ENCODE measurements at places on chromosomes 5 and 9.

GRCh38 chr9:133103183-133103986 lies 17.7 kb downstream of the RALGDS start:
- peak; percentile 34 for DNase-seq

DNA sequence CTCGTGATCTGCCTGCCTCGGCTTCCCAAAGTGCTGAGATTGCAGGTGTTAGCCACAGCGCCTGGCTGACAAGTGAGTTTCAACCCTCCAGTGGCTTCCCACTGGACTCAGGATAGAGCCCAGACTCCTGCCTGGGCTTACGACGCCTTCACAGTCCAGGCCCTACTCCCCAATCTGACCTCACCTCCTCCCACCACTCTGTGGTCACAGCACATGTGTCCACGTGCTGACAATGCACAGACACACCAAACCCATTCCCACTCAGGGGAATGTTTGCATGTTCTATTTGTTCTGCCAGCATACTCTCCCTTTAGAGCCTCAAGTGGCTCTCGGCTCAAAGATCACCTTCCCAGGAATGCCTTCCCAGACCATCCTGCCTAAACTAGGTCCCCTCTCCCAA lies 31.1 kb upstream of the TRIM14 start:
- DNase-seq: no peak

GRCh38 chr5:107365320-107366109 lies 305.2 kb downstream of the EFNA5 start:
- no peak for DNase-seq

DNA sequence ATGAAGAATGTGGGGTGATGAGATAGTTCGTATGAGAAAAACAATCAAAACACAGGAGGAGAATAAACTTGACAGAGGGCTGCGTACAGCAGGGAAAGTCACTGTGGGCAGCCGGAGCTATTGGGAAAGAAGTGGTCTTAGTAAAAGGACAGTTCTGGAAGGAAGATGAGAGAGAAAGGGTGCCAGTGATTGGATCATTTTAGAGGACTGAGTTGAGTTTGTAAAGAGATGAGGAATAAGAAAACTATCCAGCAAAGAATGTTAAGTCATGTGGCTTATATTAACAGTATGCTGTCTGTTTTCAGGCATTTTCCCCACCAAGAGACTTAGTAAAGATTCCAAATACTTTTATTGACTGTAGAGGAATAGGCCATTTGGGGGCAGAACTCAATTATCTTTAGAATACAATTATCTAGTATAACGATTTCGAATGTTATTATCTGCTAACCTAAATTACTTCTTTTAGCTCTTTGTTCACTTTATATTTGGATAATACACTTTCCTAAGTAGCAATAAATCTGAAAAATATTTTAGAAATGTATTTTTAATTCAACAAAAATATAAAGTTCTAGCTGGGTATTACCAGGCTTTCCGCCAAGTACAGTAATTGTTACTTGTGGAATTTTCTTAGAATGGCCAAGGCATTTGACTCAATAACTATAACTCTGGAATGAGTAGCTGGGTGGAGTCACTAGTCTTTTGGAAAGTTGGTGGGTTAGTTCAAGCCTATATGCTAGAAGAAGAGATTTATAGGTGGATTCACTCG lies 15.5 kb upstream of the LOX start:
- DNase-seq: no peak

DNA sequence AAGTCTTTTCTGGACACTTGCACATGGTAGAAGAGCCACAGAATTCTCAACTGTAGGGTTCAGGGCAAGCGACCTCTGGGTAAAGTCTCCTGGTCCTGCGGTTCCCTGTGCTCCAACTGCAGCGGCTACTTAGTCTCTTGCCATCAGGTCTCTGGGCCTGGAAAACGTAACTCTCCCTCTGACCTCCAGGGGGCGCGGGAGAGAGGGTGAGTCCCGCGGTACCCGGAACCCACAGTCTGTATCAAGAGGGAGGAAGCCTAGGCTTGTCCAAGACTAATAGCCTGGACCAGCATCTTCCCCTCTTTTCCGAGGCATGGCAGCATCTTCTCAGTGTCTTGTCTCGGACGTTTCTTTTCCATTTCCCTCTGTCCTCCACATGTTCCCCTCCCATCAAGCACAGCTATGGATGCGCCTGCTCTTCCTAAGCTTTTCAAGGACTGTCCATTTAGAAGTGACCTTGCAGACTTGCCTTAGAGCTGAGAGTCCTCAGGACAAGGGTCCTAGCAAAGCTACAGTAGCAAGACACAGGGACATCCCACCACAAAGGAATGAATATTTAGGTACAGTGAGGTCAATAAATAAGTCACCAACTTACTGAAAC lies 59.3 kb downstream of the FSTL4 start:
- no peak for DNase-seq

- no peak for DNase-seq
Observed at GRCh38 chr5:66353186-66353585, 209.1 kb downstream of the SREK1 start.

DNA sequence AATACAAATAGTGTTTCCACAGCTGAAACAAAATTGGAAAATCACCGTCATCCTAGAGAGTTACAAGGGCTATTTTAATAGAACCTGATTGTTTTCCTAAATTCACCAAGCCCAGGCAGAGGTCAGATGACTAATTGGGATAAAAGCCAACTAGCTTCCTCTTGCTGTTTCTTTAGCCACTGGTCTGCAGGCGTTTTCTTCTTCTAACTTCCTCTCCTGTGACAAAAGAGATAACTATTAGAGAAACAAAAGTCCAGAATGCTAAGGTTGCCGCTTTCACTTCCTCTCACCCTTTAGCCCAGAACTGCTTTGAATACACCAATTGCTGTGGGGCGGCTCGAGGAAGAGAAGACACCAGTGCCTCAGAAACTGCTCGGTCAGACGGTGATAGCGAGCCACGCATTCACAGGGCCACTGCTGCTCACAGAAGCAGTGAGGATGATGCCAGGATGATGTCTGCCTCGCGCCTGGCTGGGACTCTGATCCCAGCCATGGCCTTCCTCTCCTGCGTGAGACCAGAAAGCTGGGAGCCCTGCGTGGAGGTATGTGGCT lies at the start of gene TLR4:
TLR4 (plus strand) TSS at position 380 of the 552 bp plus-strand sequence; CDS start at position 450, 70 bp downstream.
- DNase-seq: no peak

GRCh38 chr5:17157916-17158529 lies 59.4 kb upstream of the BASP1 start:
- DNase-seq: no peak

DNA sequence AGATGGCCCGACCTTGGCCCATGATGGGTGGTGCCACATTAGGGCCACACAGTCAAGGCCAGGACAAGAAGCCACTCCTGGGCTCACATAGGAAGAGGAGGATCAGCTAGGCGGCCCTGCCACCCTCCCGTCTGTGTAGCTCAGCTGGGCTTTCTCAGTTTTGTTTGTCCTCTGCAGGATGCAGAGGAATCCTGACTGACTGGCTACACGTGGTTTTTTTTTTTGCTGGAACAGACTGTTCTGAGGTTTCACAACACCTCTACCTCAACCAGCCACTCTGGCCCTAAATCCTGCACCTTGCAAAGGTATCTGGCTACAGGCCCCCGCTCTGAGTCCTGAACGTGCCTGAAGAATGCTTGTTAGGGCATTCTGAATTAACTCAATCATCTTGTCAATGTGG lies 88.3 kb upstream of the MSX2 start:
- DNase-seq: no peak

DNA sequence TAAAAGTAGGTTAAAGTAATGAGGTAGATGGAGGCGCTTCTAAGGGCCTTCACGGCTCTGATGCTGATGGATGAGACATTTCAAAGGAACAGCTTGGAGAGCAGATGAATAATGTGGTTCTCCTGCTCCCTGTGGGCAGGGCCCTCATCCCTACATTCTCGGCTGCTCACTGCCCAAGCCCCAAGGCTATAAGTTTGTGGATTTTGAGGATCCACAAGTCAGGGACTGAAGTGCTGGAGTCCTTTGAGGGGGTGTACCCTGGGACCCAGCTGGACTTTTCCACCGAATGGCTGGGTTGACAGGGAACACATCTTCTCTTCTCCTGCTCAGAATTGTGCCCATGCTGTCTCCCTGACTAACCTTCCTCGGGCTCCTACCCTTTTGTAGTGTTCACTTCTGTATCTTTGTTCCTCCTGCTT lies 21.4 kb upstream of the CXCL14 start:
- no peak for DNase-seq

GRCh38 chr9:2494562-2494961 lies 127.0 kb upstream of the VLDLR start:
- no peak for DNase-seq

DNA sequence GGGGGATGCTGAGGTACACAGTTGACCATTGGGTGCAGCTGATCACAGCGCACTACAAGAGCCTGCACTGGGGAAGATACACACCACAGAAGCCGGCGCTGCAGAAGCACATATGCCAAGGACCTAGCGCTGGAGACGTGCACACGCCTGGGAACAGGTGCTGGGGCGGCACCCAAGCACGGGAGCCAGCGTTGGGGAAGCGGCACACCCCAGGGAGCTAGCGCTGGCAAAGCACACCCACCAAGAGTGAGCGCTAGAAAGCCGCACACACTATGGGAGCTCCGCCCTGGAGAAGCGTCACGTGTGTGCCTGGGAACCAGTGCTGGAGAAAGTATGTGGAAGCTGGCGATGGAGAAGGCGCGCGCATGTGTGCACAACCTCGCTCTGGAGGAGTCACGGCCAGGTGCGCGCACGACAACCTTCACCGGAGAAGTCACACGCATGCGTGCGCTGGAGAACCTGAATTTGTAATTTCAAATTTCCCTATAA lies 4.5 kb downstream of the FANCC start:
- no peak for DNase-seq

GRCh38 chr5:77892061-77893010 lies 116.2 kb upstream of the TBCA start:
- DNase-seq: no peak

DNA sequence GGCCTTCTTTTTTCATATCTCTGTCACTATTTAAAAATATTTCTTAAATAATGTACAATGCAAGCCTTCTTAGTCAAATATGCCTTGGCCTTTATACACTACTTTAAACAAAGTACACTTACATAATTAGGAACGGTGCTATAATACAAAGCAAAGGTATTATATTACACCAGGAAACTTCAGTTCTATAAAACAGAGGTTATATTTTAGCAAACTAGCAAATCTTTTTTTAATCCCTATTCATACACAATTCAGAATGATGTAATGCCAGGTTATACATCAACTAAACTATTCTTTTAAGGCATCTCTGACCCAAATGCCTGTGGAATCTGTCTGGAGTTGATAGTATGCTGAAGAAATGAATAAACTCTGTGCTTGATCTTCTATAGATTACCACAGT lies 10.7 kb upstream of the LURAP1L start:
- DNase-seq: no peak

GRCh38 chr5:150181027-150181426 lies 8.8 kb upstream of the SLC6A7 start:
- no peak for DNase-seq

DNA sequence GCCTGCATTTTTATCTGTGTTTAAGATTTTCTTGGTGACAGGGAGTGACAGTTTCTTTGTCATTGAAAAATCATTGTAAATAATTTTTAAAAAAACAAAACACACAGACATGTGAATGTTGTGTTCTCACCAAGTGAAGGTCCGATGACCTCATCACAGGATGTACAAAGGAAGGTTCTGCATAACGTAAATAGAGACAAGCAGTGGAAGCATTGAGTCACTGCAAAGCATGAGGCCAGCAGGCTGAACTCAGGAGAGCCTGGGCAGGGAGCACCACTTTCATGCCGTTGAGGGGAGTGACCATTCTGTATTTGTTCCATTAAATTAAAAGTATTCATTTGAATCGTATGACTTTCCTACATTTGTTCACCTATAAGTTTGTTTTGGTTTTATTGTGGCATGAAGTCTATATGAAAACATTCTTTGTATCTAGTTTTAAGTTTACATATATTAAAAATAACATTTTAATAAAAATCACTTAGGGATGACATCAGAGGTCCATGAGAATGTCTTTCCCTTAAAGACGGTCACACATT lies 70.4 kb upstream of the TLE1 start:
- no peak for DNase-seq

DNA sequence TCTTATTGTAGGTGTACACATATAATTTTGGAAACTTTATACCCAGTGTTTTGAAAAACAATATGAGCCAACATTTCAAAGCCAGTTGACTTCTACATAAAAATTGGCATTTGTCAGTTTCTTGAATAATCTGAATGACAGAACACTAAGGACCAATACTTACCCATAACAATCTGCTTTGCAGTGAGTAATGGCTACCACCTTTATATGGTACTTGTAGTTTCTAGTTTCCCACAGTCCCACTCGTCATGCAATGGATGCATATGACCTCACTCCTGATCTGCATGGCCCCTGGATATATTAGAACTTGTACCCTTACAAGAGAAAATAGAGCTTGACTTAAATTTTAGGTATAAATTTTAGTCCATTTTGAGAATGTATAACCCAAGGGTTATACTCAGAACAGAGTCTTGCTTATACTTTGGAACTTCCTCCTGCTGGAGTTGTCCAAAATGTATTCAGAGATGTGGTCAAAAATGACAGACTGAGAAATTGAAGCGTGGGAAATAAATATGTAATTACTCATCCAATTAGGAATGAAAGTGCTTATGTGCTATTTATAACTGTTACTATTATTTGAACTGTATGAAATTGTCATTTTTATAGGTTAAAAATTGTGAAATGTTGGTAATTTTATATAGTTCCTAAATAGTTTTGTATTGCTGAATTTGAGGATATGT lies 19.5 kb downstream of the XRCC4 start:
- no peak for DNase-seq

GRCh38 chr5:75951158-75951557 lies 132.0 kb upstream of the SV2C start:
- DNase-seq: no peak

DNA sequence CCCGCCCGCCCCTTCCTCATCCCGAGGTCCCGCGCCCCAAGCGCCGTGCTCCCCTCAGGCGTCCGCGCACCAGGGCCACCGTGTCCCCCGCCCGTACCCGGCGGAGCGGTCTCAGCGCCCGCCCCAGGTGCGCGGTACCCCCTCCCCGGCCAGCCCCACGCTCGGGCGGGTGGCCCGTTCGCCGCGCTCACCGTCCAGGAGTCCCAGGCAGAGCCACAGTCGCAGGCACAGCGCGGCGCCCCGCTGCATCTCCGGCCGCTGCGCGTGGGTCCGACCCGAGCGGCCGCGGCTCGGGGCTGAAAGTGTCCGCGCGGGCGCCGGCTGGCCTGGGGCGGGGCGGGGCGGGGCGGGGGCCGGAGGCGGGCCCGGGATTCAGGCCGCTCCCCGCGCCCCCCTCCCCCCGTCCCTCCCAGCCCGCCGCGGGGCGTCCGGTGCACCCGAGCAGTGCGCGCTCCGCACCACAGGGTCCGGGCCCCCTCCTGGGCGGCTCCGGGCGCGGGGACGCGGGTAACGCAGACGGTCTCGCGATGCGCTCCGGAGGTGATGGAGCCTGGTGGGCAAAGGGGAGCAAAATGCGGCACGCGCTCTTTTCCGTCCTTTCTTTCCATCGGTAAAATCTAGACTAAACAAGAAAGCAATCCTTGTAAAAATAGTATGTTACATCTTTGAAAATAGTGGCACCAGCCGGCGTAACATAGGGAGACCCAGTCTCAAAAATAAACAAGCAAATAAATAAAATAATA lies at the start of gene FLT4:
FLT4 (minus strand) TSS at position 304 of the 743 bp plus-strand sequence; CDS start at position 249, 55 bp downstream.
- DNase-seq: no peak

GRCh38 chr5:35185518-35185917 lies 44.8 kb downstream of the PRLR start:
- DNase-seq: no peak
